Activated CD4-positive, CD25-positive, alpha-beta regulatory T cell (primary cell): ENCODE measurements at places on chromosomes 4 and X.

- DNase-seq: no peak
Measured at GRCh38 chr4:24265989-24266388, 318.4 kb downstream of the DHX15 start.

- no peak for DNase-seq
Measured at GRCh38 chr4:146051223-146051622, 112.6 kb upstream of the ZNF827 start.

DNA sequence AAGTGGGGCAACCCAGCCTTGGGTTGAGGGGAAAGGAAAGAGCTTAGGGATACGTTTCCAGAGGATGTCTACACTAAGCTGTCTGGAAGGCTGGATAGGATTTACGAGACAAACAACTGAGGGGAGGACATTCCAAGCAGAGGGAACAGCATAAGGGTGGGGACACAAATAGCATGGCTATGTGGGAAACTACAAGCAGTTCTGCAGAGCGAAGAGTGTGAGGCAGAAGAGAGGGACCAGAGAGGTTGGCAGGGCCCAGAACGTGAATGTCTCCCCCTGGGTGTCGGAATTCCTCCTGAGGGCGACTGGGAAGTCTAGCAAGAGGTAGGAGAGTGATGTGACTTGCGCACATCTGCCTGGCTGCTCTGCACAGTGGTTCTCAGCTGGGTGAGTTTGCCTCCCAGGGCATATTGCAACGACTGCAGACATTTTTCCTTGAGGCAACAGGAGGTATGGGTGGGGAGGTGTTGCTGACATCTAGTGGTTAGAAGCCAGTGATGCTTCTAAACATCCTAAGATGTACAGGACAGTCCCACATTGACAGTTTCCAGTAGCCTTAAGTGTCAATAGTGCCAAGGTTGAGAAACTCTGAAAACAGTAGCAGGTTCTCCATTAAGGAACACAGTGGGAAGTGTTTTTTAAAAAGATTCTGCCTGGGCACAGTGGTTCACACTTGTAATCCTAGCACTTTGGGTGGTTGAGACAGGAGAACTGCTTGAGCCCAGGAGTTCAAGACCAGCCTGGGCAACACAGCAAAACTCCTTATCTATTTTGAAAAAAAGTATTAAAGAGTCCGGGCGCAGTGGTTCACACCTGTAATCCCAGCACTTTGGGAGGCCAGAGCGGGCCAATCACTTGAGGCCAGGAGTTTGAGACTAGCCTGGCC is 9.2 kb downstream of the NDUFA1 start:
- peak; percentile 1 for DNase-seq

GRCh38 chr4:138948918-138949317 is 66.7 kb upstream of the NOCT start:
- no peak for DNase-seq

DNA sequence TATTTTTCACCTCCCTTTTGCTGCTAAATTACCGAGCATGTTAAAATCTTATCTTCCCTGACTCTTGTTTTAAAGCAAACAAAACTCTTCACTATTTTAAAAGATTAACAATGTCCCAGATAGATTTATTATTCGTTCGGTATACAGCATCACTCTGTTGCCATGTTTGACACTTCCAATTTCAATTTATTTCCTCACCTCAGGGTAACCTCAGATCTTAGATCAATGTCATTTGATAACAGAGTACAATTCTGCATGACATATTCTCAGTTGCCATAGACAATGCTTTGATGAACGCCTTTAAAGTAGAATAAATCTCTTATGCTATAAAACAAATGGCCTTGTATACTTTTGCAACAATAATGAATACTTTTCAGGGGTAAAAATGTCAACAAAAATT is 1078.1 kb upstream of the IGFBP7 start:
- DNase-seq: no peak

- DNase-seq: no peak
Measured at GRCh38 chrX:115592997-115593734, 32.2 kb downstream of the PLS3 start.

DNA sequence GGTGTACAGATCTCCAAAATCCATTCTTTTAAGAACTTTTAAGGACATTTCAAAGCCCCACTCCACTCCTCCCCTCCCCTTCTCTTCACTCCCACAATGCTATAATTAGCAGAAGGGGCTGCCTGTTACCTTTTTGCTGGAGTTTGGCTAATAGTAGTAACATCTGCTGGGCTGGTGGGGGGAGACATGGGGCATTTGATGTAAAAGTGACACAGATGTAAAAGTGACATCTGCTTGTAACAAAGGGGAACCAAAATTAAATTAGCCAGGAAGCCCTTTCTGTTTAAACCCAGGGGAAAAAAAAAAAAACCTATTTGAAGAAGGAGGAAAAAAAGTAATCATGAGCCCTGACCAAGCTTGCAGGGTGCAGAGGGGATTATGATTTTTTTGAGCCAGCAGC is 5.4 kb upstream of the PHOX2B start:
- DNase-seq: no peak

DNA sequence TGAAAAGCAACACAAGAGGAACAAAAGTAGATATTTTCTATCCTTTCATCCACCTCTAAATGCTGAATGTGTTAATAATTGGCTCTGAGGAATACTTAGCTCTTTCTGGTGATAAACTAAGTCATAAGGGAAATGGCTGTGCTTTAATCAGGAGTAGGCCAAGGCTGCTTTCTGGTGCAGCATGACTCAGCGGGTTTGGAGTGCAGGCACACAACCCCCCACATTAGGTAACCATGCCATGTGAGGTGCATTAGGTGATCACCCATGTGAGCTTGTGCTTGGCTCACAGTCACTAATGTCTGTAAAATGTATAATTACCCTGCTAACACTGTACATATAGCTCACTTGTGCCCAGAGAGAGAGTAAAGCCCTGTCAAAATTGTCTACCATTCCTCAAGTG is 57.2 kb downstream of the USP38 start:
- no peak for DNase-seq

DNA sequence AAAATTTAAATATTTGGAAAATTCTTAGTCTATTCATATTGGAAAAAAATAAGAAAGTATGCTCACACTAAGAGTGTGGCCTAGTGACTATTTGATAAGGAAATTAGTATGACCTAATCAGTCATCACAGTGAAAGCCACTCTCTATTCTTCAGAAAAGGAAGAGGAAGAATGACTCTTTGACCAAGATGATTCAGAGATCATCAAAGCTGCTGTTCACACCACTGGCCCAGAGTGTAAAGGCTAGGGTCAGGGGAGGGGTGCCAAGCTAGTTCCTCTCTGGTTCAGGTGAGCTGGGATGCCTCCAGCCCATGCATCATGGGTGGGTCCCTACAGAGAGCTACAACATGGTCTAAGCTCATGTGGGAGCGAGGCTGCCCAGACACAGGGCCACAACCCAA is 396.9 kb upstream of the NDST3 start:
- DNase-seq: no peak

DNA sequence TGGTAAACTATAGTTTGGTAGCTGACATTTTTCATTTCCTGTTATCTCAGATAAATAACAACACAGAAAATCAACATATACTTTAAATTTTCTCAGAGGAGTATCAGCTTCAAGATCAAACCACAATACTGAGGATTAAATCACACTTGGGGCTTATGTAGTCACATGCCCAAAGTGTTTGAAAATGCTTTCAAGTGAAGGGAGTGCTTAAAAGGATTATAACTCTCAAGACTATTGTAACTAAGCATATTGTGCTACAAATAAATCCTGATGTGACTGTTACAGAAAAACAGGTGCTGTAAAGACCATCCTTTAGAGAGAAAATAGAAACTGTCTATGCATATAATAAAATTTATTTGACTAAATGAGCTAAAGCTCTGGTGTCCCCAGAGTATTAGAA is 887.6 kb downstream of the ADGRL3 start:
- DNase-seq: no peak

- no peak for DNase-seq
Measured at GRCh38 chr4:87524456-87524855, 4.7 kb downstream of the SPARCL1 start.
